ENCODE measurements at places on chromosomes 7 and 10.

GRCh38 chr7:110548372-110548771, 542.6 kb upstream of the LRRN3 start:
- peak; percentile 10 for DNase-seq

DNA sequence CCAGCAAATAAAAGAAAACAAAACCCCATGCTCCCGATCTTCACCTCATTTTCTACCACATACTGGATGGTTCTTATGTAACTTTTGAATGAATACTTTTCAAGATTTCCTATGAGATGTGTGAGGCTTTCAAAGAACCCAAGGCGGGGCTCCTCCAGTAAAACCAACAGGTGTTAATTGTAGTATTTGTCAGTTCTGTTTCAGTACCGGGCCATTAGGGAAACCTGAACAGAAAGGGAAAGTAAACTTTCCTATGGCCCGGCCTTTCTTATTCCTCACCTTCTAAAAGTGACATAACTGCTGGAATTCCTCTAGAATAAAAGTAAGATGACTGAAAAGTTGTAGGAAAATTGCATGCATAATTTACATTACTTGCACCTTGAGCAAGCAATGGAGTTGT, 672.9 kb downstream of the MAGI2 start:
- no peak for DNase-seq

DNA sequence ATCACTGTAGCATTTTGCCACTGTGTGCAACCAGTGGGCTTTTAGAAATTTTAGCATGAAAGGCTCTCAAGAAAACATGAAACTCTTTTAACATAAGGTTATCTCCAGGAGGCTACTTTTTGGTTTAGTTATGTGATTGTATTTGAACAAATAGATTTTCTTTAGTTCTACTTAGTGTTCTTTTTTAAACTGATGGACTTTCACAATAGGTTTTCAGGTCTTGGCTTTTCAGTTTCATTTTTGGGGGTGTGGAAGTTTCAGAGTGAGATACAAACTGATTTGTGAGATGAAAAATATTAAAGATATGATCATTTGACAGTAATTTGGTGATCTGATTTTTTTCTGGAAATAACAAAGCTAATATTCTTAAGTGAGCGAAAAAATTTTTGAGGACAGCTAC, 344.1 kb downstream of the PHF14 start:
- DNase-seq: no peak

GRCh38 chr10:29692121-29692539, 57.4 kb upstream of the SVIL start:
- DNase-seq: no peak

DNA sequence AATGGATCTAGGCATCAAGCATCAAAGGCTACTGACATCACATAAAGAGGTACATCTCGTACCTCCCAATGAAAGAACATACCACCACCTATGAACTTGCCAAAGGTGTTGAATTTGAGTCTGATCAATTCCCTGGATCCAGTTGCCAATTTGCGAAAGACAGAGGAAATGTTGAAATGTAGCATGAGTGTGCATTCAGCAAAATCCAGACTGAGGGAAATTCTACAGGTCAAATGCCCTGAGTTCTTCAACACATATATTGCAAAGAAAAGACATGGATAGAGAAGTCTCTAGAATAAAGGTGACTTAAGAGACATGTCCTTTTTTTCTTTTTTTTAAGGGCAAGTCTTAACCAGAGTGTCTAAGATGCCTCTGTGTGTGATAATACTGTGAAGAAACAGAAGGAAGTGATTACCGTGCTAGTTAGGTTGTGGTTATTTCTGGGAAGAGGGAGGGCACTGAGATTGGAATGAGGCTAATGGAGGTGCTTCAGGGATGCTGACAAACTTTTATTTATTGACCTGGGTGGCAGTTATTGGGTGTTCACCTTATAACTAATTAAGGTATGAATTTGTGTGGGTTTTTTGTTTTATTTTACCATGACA, 128.7 kb downstream of the SAMD9 start:
- DNase-seq: peak; percentile 51

DNA sequence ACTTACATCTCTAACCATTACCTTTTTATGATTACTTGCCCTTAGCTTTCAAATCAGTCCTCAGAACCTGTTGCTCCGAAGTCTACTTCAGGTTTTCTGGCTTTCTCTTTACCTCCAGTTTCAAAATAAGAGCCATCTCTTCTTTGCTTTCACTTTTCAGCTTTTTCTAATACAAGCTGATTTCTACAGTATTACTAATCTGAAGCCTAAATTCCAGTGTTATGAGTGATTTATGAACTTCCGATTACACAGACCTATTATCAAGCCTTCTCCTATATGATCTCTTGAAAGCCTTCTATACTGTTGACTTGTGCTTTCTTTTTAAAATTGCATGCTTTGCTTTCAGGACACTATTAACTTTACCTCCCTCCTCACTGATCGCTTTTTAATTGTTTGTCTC, 1307.8 kb upstream of the CELF2 start:
- DNase-seq: peak; percentile 21

DNA sequence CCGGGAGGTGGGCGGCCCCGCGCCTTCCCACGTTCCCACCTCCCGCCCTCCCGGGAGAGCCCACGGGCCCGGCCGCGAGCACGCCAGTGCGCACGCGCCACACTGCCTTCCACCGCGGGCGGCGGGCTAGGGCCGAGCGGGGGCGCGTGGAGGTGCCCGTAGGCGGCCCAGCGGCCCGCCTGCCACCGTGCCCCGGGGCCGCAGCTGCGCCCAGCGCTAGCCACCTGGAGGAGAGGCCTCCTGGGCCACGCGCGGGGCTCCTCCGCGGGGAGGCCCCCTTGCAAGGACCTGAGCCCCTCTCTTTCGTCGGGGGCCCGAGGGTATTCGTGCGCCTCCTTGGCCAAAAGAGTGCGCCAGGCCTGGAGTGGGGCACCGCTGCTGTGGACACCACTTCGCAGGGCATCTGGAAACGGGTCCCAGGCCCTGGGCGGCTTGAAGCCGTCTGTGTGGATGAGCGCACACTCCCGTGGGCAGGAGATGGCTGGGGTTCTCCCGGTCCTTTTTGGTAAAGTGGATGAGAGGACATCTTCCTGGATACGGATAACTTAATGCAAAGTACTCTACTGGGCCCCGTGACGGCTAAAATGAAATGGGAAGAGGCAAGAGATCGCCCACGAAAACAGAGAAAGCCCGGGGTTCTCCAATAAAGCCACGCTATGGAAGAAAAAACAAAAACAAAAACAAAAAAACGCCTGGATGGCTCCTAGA, 9.0 kb upstream of the EBF3 start:
- DNase-seq: no peak

DNA sequence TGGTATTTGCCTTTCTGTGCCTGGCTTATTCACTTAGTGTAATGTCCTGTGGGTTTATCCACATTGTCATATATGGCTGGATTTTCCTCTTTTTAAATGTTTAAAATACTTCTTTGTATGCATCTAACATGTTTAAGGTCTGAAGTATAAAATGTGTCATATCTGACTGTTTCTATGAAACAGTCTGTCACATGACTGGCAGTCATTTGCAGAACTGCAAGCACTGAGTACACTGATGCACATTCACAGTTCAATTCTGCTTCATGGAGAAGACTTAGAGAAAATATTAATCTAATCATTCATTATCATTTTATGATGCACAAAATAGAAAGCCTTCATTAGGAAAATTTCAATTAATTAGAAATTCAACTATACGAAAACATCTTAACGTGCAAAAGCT, 119.7 kb upstream of the PRSS58 start:
- no peak for DNase-seq

GRCh38 chr7:19128856-19129255, 11.4 kb upstream of the TWIST1 start:
- peak; percentile 49 for DNase-seq

DNA sequence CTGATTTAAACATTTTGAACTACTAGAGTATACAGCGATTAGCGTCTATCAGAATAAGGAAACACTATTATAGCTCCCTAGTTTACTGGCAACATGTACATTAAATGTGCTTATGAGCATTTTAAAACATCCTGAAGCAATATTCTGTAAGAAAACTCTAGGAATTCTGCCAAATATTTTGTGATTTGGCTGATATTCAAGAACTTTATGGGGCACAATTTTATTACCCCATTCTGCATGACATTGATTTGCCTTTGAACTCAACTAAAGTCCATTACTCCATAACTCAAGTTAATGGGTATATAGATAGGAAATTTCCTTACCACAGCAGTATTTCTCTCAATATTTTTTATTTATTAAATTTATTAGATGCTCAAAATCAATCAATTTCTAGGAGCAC, 369.9 kb upstream of the KCND2 start:
- DNase-seq: no peak

GRCh38 chr10:99276848-99277486, 41.3 kb upstream of the HPSE2 start:
- DNase-seq: peak; percentile 29

DNA sequence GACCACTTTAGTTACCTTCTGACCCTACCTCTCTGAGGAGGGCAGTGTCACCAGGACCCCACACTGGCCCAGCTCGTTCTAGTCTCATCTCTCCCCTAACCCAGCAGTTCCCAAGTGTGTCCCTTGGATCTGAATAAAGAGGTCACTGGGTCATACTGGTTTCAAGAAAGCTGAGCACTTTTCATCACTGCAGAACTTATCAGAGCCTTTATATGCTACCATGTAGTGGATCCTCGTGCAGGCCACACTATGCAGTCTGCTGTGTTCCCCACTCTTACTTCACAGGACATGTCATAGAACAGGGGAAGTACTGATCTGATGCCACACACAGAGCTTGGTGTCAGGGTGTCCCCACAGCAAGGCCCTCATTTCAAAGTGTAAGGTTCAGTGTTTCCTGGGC, 113.8 kb downstream of the GFRA1 start:
- DNase-seq: no peak

DNA sequence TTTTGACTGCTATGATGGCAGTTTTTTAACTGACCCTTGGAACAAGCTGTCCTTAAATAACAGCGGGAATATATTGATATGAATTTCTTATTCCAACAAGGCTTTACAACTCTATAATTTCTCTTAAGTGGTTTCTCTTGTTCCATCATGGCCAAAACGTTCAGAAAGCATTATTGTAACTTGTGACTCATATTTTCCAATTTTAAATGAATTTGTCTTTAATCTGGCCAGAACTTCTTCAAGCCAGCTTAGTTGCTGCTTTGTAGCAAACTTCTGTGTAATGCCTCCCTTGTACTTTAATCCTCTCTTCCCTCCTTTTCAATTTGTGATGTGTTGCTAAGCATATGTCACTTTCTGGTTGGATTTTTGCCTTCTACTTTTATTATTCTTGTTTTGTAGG, 271.9 kb downstream of the KIF20B start:
- DNase-seq: no peak

DNA sequence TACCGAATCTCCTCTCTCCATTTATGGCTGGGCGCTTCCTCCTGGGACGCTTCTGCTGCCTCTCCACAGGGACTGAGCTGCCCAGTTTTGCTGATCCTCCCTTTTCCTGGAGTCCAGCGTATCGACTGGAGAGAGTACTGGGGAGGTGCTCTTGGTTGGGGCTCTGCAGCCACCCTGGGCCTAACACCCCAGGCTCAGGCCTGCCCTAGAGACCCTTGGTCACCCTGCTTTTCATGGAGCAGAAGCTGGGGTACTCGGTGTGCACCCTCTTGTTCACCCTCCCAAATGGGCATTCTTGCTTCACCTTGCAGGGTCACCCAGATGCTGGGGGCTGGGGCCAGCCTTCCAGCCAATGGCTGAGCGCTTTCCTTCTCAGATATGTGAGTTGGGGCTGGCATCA, 88.8 kb upstream of the RET start:
- no peak for DNase-seq

GRCh38 chr10:88200312-88201032, 337.0 kb downstream of the PTEN start:
- DNase-seq: no peak

DNA sequence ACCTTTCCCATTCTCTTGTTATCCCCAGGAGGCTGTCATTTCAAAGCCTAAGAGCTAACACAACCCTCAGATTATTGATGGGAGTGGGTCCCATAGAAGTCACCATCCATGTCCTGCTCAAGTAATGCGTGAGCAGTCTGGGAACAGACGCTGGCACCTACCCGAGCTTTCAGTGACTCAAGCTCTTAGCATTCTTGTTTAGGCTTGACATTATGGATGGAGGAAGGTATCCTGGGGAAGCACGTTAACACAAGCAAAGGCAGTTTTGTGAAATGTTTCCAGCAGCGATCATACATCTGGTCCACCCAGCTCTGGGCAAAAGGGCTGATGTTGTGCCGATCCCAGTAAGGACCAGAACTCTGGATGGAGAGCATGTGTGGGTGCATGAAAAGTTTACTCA, 30.0 kb upstream of the AUTS2 start:
- no peak for DNase-seq

DNA sequence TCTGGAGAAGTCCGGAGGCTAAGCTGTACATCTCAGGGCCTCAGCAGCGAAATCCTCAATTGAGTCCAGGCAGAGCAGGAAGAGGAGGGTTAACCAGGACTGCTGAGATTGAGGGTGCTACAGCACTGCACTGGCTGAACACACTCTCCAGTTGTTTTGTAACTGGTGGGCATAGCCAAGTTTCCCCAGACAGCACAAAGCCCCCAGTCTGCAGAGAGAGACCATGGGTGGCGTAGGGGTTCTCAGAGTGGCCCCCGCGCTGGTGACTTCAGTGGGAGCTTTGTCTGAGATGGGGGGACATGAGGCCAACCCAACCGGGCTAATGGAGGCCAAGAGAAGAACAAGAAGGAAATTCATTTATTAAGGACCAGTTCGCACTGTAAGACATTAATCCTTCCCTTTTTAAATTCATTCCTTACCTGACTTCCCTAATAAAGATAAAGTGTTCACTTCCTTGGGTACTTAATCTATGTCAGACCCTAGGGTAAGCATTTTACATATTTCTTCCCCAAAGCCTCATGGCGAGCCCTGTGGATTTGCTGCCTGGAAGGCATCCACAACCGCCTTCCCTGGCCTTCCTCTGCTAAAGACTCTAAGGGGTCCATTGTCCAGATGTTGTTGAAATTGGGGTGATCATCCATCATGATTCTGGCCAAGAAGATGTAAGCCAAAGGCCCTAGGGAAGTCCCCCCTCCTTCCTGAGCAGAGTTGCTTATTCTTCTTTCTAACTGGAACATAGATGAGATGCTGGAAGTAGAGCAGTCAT, 121.4 kb upstream of the CHST15 start:
- DNase-seq: no peak

GRCh38 chr7:33726582-33726981, 178.8 kb upstream of the BMPER start:
- DNase-seq: no peak

GRCh38 chr7:108629651-108630400, 60.2 kb downstream of the DNAJB9 start:
- DNase-seq: peak; percentile 64

DNA sequence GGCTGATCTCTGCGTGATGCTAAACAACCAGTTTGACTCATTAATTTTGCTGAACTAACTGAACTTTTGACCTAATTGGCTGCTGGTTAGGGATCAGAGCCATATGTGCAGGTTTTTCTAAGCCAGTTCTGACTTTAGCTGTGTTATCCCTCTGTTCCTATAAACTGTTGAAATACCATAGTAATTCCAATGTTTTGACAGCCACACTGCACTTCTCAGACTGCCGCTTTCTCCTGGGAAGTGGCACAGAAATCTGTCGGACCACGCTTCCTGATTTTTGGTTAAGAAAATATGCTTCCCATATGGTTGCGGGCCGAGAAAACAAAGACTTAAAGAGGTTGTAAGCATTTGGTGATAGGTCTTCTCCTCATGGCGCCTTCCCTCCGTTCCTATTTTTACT, 42.3 kb downstream of the TBXAS1 start:
- peak; percentile 66 for DNase-seq
